ENCODE measurements at places on chromosomes 12 and 14. TPM values are rescaled to one million over a fixed set of nuclear protein-coding genes. Genes with fewer than 3 reads are reported as not detected.

Gene NRL
- 2.2 TPM for polyA plus RNA-seq

DNA sequence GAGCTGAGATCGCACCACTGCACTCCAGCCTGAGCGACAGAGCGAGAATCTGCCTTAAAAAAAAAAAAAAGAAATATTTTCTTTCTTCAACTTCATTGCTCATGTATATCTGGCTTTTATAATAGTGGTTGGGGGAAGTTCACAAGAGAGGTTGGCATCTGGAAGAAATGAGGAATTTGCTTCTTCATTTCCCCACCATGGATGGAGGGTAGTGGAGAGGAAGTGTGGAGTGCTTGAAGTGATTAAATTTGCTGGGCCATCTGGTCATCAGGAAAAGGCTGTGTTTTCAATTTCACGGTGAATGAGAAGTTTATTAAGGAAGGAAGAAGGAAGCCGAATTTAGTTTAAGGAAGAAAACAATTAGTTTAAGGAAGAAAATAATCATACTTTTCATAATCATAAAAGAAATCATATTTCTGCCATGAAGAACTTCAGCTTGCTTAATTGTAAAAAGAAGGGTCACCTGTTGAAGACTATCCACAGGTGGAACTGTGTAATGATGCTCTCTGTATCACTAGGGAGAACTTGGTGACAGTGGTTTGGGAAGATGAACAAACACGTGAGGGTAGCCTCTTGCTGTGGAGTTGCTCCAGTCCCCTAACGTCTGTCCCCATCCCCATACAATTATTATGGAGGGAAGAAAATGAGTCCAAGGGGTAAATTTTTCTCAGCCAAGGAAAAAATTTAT is 197.3 kb upstream of the ARHGAP5 start:
- DNase-seq: no peak

DNA sequence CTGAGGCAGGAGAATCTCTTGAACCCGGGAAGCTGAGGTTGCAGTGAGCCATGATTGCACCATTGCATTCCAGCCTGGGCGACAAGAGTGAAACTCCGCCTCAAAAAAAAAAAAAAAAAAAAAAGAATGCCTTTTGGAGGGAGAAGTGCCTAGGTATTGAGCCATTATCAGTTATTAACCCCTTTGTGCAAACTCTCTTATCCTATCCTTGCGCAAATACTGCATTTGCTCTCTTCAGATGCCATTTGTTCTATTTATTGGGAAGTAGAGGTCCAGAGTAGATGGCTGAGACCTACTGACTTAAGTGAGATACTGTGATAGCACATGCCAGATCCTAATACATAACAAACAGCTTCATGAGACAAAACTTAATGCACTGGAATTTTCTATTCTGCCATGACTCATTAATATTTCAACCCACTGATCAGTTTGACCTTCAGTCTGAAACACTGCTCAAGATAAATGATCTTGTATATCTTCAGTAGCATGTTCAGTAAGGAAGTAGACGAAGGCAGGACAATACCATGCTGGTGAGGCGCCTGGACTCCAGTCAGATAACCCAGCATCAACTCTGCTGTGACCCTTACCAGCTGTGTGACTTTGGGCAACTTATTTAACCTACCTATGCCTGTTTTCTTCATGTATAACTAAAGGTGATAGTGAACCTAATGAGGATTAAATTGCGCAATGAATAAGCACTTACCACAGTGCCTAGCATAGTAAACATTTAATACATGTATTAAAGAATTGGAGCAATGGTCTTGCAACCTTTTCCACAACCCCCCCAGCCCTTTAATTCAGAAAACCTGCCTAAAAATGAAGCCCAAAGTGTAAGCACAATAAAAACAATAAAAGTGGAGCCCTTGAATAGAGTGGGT is 5.7 kb upstream of the DNAAF2 start:
- DNase-seq: no peak

GRCh38 chr12:32567296-32567674 is 111.8 kb upstream of the DNM1L start:
- no peak for DNase-seq

DNA sequence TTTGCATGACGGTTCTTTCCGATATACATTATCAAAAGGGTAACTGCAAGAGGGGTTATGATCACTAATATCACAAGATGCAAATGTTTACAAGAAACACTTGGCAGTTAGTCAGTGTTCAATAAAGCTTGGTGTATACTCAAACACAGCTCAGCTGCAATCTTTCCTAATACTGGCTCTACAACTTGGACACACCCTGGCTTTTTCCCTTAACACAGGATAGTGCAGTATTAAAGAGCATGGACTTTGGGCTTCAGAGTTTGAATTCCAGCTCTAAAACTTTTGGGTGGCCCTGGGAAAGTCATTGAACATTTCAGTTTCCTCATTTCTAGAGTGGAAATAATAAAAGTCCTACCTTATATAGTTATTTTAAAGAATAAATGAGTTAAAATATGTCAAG is 107.0 kb downstream of the HECTD4 start:
- no peak for DNase-seq

DNA sequence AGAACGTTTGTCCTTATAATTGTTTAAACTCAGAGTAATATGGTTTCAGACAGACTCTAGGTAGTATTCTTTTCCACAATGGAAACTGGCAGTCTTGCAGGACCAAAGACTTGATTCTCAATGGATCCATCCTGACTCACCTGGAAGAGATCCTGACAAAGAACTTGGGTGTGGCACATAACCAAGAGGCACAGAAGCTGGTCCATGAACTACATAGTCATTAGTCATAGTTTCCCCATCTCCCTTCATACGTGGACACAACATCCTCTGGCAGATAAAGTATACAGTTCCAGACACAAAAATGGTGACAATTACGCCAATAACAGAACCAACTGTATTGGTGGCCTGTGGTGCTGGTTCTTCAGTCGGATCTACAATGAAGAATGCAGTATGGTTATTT is 55.8 kb downstream of the BCL2L14 start:
- no peak for DNase-seq

DNA sequence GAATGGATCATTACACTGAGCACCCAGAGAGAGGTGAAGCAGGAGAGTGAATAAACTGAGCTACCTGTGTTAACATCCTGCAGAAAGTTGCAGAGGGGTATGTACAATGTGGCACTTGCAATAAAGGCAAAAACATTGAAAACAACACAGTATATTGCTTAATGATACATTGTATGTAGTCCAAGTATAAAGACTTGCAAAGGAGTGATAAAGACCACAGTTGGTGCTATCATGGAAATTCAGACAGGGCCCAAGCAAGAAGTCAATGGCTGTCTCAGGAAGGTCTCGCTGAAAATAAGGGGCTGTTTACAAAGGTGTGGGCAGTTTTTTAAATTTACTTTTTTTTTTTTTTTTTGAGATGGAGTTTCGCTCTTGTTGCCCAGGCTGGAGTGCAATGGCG is 10.0 kb downstream of the TMEM120B start:
- no peak for DNase-seq

DNA sequence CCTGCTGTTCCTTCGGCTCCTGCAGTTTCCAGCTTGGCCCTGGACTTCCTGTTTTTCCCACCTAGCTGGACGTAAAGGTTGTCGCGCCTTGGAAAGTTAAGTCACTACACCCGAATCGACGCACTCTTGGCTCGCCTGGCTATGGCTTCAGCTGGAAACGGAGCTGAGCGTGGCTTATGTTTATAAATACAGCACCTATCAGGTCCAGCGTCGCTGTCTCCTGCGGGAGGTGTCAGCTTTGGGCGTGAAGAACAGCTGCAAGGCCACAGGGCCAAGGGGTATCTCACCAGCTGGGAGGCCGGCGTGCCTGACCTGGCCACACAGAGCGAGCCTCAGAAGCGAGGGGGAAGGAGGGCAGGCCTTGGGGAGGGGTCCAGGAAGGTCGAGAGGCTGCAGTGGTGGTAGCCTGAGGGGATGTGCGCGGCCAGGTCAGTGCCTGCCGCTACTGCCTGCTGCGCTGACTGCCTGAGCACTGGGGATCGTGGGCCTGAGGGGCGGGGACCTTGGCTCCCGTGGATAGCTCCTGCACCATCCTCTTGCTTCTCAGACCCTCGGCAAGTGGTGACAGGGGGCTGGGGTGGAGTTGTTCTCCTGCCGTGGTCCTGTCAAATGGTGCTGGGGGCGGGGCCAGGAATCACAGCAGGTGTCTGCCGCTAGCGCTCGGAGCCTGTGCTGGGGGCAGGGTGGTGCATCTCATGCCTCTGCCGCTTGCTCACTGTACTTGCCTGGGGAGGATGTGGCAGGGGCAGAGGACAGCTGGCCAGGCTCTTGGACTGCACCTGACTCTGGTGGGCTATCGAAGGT is 12.5 kb downstream of the PACS2 start:
- DNase-seq: no peak

Gene RGS6
- polyA plus RNA-seq: 1.1 TPM

GRCh38 chr12:41681898-41682297 is 462.8 kb downstream of the GXYLT1 start:
- DNase-seq: no peak

Gene CISTR
- polyA plus RNA-seq: not detected

- no peak for DNase-seq
These were observed 272.0 kb downstream of the RPAP3 start for GRCh38 chr12:47433876-47434275.

Gene SERPINA4
- polyA plus RNA-seq: 1.6 TPM

DNA sequence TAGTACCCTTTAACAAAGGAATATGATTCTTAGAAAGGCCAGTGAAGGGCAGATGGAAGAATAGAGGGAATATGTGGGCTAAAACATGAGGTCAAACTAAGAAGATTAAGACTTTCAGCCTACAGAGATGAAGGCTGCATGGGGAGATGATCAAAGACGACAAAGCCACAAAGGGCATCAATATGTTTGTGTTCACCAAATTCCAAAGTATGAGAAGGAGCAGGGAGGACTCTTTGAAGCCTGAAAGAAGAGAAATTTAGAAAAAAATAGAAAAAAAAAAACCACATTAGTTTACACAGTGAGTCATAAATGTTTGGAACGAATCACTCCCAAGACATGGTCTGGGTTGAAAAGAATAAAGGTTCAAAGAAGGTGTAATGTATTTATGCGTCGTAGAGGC is 131.8 kb downstream of the NEDD1 start:
- DNase-seq: no peak

DNA sequence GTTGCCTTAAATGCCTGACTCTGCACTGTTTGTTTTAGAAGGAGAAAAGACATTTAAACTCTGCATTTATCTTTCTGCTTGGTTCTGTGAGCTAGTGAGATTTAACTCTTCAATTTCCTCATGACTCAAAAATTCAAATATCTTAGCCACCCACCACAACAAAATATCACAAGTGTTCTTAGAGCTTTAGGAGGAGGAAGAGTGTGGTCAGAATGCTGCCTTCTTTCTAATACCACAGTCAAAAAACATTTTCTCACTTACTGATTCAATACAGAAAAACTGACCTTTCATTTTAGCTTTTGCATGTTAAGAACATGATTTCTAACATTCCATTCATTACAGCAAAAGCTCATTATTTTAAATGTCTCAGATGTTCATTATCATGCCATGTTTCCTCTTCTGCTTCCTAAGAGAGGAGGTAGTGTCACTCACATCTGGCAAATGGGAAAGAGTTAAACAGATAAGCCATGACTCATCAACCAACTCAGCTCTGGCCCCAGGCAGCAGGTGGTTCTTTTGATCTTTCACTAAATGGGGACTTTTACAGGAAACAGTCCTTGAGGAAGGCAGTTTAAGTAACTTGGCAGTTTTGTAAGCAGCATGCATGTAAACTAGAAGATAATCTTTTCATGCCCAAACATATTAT is 56.4 kb upstream of the RNU6-8 start:
- DNase-seq: no peak

DNA sequence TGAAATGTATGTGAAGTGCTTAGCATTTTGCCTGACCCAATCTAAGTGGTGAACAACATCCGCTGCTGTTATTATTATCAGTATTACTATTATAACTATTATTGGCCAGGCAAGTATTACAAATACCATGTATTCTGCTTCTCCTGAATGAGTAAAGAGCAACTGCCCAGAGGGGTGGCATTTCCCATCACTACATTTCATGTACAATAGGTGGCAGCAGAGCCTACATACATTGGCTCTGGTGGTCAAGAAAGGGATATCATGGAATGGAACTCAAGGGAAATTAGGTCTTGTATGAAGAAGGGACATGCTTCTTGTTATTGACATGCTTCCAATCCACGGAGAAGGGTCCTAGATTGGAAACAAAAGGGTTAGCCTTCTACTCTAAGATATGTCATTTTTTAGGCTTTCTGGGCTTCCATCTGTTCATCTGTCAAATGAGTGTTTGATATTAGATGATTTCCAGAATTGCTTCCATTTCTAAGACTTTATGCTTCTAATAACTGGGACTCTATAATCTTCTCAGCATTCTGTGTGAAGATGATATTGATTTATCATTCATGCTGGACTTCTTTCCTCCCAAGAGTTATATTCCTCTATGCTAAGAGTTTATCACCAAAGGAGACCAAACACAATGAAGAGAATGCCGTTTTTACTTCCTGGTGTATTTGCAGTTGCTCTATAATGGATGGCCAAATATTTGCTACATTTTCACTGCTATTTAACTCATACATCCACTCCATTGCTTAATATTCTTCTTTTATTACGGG is 239.1 kb downstream of the SSPN start:
- DNase-seq: peak; percentile 9

- DNase-seq: no peak
These were observed 13.7 kb downstream of the ATXN7L3B start for GRCh38 chr12:74551291-74551690.

- DNase-seq: no peak
These were observed 514.1 kb downstream of the ETNK1 start for GRCh38 chr12:23139026-23139425.

Gene PTGDR
- 0.64 TPM for polyA plus RNA-seq

Gene SPRYD3
- 18.3 TPM for polyA plus RNA-seq

Gene RHOJ
- polyA plus RNA-seq: 21.4 TPM

Gene CLEC4C
- polyA plus RNA-seq: 0.15 TPM

Gene FGD4
- polyA plus RNA-seq: 14.5 TPM

DNA sequence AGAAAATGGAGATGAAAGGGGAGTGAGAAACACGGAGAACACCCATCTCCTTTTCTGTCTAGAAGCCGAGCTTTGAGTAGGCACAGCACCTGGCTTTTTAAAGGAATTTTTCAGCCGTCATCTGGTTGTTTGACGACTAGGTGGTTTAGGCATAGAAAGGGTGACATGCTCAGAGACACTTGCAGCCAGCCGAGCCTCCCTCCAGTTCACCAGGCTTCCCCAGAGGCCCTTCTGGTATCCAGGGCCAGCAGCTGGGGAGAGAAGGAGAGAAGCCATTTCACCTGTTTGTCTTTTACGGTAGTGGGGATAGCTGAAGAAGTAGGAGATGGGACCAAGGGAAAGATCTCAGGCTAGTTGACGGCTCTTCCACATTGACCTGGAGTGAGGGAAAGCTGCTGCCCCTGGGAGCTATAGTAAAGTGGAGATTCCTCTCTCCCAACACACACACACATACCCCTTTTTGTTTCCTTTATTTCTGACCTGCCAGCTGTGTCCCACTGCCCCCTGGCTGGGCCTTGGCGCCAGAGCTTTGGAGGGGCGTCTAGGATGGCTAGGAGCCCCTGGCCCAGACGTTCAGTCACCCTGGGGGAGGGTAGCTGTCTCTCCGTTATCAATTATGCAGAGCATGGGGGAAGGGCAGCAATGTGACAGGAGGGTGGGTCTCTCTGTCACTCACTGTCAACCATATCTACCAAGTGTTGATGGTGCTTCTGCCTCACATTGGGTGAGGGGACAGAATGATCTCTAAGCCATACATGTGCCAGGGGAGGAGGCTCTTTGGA is 5.5 kb downstream of the MAP3K12 start:
- DNase-seq: no peak

Data from left renal pelvis (tissue), 4 donors.